NCI-H1436 (cell line): ENCODE measurements at places on chromosomes 3 and 15.

DNA sequence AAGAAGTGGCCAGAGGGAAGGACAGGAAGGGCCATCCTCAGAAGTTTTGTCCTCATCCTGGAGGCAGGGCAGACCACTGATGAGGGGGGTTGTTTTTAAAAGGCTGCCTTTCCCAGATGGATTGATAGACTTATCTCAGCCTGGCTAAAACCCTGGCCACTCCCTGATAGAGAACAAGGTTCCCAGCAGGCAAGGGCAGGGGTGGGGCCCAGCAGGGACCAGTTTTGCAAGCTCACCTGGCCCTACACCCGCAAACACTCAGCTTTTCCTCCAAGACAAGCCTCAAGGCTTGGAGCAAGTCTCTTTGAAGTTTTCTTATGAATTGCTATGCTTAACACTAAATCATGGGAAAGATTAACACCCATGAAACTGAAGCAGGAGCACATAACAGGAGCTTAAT, 9.1 kb downstream of the LIPC start:
- no peak for DNase-seq

DNA sequence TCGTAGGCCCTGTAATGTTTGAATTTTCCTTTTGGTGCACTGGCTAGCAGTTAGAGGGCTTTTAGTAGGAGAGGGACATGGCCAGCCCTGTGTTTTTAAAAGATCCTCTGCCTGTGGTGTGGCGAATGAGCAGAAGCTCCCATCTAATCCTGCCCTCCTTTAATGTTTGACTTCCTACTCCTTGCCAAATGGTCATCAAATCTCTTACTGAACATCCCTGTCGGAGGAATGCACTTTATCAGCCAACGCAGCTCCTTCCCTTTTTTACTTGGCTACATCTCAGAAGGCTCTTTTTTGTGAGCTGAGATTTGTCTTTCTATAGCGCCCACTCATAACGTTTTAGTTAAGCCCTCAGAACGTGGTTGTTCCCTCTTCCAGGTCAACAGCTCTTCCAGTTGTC, 44.8 kb downstream of the MAP2K5 start:
- DNase-seq, result no peak

- no peak for DNase-seq
Observed at GRCh38 chr15:60154764-60155325, 150.7 kb downstream of the FOXB1 start.

GRCh38 chr3:8985411-8985831, 22.1 kb upstream of the RAD18 start:
- no peak for DNase-seq

- DNase-seq, result no peak
Observed at GRCh38 chr3:189547448-189547847, 83.7 kb upstream of the TP63 start.

GRCh38 chr3:184015381-184016019, 2.2 kb downstream of the ABCC5 start:
- no peak for DNase-seq

DNA sequence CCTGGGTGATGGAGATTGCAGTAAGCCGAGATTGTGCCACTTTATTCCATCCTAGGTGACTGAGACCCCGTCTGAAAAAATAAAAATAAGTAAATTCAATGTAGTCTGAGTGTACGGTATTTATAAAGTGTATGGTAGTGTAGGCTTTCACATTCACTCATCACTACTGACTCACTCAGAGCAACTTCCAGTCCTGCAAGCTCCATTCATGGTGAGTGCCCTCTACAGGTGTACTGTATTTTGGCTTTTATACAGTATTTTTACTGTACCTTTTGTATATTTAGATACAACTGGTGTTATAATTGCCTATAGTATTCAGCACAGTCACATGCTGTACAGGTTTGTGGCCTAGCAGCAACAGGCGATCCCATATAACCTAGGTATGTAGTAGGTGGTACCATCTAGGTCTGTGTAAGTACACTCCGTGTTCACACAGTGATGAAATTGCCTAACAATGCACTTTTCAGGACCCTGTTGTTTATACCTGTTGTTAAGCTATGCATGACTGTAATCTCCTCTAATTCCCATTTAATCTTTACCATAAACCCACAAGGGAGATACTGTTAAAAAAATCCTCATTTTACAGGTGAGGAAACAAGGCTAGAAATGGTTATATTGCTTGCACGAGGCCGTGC, 19.3 kb downstream of the CACNA1D start:
- DNase-seq, result no peak

- DNase-seq, result no peak
Observed at GRCh38 chr15:95263751-95264150, 1032.4 kb downstream of the MCTP2 start.

- DNase-seq, result no peak
Observed at GRCh38 chr3:123668906-123669305, 84.1 kb upstream of the HACD2 start.

DNA sequence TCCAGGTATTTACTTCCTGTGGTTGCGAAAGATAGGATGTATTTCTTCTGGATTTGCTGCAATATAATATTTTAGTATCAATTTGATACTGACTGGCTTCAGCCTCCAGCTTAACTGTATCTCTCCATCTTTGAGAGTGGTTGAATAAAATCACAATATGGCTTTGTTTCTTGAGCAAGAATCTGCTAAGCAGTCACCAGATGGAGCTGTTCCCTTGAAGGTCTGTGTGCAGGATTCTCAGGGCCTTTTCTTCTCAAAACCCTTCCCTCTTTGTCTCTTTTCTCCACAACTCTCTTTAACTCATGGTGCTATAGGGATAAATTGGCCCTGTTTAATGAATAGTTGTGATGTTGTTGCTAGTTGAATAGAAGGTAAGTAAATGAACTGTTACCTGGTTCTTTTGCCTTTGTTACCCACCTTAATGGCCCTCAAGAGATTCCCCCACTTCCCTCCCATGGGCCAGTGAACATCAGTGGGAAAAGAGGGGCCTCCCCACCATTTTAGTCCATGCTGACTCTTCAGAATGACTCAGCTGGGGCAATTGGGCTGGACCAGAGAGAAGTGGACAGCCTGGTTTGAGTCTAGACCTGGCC, 34.8 kb upstream of the RAB6B start:
- peak; percentile 50 for DNase-seq

DNA sequence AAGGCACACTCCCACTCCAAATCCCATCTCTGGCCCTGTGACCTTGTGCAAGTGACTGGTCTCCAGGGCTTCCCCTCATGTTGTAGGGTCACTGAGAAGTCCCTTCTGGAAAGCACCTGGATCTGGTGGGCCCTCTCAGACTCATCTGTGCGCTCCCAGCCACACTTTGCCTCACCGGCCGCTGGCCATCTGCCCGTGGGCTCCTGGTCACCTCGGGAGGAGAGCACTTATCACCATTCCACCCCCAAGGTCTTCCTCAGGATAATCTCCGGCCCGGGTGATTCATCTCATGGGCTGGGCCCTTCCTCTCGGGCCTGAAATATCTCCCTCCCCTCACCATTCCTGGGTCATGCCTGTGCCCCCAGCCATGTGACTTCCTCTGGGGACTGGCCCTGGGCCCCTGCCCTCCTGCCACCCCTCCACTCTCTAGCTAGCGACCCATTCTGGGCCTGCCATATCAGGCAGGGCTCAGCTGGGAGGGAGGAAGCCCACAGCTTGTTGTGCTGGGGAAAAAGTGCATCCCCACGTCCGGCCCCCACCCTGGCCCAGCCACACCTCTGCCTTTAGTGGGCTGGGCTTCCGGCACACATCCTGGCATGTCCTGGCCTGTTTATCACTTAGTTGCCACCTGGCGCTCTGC, 10.6 kb upstream of the WNT7A start:
- no peak for DNase-seq

DNA sequence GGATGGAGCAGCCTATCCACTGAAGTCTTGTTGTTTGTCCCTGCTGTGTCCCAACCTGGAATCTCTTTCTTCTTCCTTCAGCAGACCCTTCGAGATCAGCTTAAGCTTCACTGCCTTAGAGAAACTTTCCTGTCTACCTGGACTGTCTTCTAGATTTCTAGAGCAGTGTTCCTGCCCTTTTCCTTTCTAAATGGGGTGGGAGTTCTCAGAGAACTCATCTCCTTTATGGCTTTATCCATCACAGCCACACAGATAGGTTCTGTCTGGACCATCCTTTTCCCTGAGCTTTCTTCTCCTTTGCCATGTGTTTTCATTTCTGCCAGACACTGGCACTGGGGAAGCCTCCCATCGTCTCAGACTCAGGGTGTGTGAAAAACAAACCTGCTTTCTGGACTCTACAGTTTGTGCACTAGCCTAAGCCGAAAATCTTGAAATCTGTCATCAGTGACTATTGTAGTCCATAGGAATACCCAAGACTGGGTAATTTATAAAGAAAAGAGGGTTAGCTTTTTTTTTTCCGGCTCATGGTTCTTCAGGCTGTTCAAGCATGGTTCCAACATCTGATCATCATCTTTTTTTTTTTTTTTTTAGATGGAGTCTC, 177.5 kb downstream of the PGPEP1L start:
- no peak for DNase-seq
